ENCODE measurements at places on chromosomes 12 and 14.
A peak's percentile ranks its signal among the peaks of the same experiment; 100 is the strongest.

DNA sequence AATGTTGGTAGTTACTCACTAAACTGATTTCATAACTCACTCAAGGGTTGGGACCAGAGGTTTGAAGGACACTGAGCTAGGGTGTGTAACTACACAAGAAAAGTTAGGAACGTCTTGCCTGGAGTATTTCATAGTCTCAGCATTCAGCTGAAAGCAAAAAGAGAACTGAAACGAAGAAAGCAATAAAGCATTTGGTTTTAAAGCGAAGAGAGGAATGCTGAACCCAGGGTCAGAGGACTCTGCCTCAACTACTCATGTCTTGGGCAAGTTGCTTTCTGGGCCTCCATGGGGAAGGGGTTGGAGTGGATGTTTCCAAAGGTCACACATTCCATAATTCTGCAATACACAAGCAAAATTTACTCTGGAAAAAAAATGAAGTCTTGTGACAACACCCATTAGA is 1.4 kb downstream of the GNS start:
- DNase-seq: no peak

DNA sequence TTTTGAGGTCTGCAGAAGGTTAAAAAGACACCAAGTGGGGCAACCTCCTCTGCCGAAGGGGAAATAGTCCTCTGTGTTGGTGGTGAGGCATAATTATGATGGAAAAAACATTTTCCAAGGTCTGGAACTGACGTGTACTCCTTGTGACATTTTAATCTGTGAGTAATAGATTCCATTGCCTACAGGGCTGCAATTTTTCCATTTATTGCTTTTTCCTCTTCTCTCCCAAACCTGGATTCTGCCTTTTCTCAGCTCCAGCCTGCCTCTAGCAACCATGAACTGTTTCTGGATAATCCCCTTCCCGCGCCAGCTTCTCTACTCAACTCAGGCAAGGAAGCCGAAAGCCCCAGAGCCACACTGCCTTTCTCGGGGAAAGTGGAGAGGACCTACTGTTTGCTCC is 230.1 kb upstream of the PLXNC1 start:
- peak; percentile 78 for DNase-seq

GRCh38 chr12:68237619-68238018 is 12.0 kb upstream of the IL26 start:
- DNase-seq: peak; percentile 53

GRCh38 chr12:15581006-15581405 is 208.2 kb downstream of the EPS8 start:
- DNase-seq: peak; percentile 58

GRCh38 chr14:34930591-34931091 is 52.2 kb upstream of the SRP54 start:
- DNase-seq: no peak

DNA sequence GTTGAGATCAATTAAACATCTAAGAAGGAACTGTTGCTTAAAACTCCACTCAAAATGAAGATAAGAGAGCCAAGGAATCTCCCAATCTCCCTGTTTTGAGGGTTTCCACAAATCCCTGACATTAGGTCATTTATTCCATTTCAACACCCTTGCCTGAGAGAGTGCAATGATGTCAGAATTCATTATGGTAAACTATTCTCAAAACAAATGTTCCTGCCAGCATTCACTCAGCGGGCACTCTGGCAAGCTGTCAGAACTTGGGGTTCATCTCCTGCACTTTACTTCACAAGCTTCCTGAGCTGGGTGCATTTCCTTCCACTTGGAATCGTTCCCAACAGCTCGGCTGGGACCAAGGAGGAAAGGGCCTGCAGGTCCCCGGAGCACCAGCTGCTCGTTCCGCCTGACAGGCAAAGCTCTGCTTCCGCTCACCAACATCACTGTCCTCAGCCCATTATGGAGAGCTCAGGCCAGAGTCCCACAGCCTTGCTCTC is 117.8 kb downstream of the TTC7B start:
- DNase-seq: peak; percentile 48

GRCh38 chr14:50311972-50312733 is at the start of the genes DMAC2L and L2HGDH:
Gene DMAC2L, plus strand, starts transcription at chr14:50312324. Its CDS starts 9,164 bp downstream, at chr14:50321488.
Gene L2HGDH, minus strand, starts transcription at chr14:50312229. Its CDS starts 79 bp downstream, at chr14:50312150.
- peak; percentile 93 for DNase-seq

DNA sequence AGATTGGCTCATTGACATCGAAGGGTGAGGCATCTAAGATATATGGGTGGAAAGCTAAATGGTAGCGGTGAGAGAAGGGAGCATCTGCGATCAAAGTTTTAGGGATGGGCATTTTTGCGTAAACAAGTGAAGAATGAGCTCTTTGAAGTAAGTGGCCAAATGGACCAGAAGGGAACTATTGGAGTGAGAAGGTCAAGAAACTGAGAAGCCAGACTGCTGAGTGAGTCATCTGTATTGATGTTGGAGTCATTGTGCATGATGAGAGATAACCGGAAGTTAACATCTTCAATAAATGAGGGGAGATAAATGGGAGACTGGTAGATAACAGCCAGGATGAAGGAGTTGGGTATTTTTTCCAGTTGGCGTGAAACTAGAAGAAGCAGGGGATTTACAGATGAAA is 271.9 kb upstream of the PDE3A start:
- no peak for DNase-seq

GRCh38 chr12:115191342-115191741 is 507.4 kb upstream of the TBX3 start:
- DNase-seq: no peak

DNA sequence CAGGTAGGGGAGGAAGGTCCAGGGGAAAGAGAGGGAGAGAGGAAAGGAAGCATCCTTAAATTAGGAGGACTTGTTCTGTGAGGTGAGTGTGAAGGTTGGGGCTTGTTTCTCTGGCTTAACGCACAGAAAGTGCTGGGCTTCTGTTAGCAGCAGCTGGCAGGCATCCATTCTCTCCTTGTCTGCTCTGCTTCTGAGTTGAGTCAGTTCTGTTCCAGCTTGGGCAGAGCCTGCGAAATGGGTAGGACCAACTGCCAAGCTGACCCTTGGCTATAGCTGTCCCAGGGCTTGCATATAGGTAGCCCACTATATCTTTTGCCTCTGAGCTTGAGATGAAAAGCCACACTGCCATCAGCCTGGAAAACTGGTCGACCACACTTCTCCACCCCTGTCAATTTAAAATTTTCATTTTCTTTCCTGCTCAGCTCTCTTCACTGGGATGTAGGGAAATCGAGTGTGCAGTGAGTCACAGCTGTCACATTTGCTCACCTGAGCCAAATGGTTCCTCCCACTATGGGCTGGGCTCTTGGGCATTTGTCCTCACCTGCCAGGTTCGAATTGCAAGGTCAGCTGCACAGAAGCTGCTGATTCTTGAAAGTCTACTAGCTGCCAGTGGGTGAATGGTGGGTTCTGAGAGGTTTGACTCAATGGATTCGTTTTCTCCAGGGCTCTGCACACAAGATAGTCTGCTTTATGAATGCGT is 256.4 kb upstream of the PWP1 start:
- DNase-seq: no peak

DNA sequence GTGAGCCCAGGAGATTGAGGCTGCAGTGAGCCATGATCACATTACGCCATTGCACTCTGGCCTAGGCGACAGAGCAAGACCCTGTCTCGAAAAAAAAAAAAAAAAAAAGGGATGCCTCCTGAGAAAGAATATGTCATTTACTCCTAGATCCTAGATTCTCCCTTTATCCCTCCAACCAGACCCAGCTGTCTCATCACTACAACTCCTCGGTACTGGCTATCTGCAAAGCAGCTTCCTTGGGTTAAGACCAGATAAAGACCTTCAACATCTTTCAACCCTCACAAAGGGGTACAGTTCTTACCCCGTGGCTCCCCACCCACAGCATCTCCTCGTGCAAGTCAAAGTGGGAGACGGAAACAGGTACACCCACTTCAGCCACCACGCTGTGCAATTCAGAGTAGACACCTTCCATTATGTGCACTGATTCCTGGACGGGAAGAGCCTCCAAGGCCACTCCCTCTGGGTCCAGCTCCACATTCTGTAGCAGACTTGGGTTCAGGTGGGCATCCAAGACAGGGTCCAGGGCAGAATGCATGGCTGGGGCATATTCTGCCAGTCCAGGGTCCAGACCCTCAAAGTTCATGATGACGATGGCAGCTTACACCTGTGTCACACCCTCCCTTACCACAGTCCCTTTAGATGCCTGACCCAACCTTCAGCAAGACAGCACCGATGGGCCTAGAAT is 1.1 kb downstream of the PAN2 start:
- no peak for DNase-seq

DNA sequence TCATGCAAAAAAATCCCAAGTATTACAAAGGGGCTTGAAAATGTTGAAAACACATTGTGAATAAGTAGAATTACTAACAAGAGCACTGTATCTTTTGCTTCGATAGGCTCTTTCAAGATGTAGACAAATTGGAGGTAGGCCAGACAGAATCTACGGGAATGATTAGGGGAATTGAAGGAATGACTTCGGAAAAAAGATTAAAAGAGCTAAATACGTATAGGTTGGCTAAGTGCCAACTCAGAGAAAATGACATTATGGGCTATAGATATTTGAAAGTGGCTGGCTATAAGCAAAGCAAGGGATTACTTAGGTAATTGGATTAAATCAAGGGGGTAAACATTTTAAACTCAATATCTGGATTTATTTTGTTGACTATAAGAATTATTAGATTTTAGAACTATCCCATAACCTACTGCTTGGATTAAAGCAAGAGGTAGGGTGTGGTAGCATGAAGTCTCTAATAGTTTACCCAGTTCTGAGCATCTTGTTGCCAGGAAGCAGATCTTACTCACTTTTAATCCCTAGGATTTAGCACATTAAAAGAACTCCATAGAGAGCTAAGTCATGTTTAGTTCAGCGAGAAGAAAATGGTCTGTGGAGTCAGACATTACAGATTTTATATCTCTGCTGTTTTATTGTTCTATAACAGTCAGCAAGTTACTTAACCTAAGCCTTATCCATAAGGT is 489.8 kb downstream of the DIO2 start:
- no peak for DNase-seq

DNA sequence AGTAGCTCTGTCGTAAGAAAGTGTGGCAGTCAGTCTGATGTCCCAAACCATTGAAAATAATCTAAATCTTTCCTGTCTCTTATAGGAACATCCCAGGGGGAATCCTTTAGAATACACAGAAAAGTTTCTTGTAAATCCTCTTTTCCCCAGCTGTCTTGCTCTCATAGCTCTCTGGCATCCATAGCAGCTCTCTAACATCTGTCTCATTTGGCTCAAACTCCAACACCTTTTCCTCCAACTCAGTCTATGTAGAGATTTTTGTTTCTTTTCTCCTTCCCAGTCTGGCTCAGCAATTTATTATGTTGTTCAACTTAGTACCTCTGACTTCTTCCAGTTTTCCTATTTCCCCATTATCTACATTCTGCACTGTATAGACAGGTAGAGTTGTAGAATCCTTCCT is 84.4 kb upstream of the NEDD1 start:
- DNase-seq: no peak

DNA sequence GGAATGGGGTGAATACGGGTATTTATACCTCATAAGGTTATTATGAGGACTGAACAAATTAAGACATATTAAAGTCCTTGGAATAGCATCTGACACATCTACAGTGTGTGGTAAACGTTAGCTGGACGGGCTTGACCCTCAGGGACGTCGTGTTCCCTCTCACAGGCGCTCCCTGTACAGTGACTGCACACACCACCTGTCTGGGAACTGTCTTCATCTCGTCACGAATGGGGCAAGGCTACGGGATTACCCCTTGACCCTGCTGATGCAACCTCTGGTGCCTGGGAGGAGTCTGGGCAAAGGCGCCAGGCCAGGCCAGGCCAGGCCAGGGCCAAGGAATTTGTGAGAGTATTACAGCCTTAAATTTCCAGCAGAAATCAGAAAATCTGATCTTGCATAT is 191.1 kb downstream of the CALM1 start:
- no peak for DNase-seq

DNA sequence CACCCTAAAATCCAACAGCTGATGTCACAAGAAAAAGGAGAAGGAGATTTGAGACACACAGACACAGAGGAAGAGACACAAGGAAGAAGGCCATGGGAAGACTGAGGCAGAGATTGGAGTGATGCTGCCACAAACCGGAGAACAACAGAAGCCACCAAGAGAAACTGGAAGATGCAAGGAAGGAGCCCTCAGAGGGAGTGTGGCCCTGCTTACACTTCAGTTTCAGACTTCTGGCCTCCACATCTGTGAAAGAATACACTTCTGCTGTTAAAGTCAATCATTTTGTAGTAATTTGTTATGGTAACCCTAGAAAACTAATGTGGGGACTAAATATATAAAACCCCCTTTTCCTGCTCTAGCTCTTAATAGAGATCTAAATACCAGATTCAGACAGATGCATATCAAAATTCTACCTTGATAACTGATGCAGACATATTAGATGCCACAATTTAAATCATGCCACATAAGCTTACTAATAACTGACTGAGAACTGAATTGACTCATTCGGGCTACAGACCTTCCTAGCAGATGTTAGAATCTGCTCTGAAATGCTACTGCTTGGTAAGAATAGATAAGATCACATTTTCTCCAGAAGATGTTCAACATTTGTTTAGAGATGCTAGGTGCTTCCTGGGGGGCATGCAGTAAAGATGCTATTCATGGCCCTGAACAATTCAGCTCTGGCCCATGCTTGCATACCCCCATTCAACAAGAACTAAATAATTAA is 113.1 kb upstream of the CCND2 start:
- DNase-seq: no peak

DNA sequence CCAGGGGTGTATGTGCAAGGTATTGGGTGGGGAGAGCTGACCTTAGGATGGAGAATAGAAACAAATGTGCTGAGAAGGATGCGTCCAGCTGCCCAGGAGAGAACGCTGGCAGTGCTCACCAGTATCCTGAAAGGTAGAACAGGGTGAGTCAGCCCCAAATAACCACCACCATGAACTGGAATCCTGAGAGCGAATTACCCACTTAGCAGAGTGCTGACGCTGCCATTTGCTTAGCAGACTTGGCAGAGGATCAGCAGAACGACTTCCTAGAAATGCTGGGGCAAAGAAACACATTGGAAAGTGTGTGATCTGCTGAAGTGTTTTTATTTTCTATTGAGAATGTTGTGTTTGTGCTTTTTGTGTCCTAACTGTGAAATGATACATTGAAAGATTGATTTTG is 213.6 kb downstream of the ADGRD1 start:
- DNase-seq: no peak

GRCh38 chr12:91769736-91770135 is 375.9 kb downstream of the BTG1 start:
- no peak for DNase-seq

GRCh38 chr14:50924843-50925242 is 19.4 kb downstream of the PYGL start:
- DNase-seq: no peak
